GM04503 (cell line): ENCODE measurements at places on chromosomes 12 and 14.

DNA sequence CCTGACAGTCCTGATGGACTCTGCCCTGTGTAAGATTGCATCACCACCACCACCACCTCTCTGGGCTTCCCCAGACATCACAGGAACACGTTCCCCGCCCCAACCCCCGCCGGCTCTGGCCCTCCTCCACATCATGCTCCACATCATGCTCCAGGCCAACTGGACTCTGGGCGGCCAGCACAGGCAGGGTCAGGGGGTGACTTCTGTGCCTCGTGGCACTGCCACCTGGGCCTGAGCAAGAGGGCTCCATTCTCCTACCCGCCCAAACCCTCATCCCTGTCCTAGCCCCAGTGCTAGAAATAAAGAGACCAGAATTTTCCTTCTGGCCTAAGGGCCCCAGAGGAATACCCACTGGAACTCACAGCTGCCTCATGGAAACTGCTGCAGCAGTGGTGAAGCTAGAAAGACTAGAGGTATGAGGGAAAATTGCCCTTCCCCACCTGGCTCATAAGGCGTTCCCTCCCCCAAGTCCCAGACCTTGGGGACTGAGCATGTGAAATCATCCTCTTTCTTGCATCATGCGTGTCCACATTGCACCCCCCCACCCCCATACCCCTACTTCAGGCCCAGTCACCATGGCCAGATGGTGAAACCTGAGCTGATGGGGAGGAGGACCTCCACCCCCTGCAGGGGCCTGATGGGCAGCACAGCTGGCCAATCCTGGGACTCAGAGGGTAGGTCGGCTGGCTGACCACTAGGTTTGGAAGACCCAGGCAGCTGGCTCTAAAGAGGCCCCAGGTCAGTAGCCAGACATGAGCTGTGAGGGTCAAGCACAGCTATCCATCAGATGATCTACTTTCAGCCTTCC, at the start of gene INHBE:
TSS of gene INHBE (plus strand) at position 742 of the 808 bp plus-strand sequence. CDS start 230 bp downstream, outside the sequence.
- DNase-seq: no peak

DNA sequence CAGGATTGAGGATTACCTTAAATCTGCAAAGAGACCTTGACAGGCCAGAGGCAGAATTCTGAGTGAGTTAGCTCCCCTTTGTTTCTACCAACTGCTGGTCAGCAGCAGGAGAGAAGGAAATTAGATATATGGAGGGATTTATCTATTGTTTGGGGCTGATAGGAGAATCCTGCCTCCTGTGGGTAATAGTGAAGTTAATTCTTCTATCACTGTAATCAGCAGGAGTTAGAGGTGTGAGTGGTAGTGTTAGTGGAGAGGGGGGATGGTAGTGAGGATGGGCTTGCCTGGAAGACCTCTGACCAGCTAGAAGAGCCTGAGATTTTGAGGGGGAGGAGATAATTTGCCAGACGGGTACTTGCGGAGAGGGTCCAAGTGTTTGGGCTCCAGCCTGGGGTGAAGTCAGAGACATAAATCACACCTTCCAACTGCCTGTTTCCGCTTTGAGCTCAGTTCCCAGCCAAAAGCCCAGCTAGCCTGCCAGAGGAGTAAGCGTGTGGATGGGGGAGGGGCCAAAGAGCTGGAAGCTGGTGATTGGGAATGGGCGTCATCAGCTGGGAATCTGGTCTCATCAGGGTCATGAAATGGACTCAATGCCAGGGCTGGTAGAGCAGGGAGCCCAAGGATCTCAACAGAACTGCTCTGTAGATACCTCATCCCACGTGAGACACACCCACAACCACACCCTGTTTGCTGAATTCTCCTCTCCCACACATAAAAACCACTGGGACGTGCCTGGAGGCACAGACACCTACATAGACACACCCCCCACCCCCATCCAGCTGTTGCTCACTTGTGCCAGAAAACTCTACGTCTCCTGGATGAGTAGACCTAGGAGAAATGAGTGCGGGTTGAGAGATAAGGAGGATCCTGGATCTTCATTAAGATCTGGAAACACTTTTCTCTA, 13.1 kb upstream of the ITGA5 start:
- peak; percentile 69 for DNase-seq

DNA sequence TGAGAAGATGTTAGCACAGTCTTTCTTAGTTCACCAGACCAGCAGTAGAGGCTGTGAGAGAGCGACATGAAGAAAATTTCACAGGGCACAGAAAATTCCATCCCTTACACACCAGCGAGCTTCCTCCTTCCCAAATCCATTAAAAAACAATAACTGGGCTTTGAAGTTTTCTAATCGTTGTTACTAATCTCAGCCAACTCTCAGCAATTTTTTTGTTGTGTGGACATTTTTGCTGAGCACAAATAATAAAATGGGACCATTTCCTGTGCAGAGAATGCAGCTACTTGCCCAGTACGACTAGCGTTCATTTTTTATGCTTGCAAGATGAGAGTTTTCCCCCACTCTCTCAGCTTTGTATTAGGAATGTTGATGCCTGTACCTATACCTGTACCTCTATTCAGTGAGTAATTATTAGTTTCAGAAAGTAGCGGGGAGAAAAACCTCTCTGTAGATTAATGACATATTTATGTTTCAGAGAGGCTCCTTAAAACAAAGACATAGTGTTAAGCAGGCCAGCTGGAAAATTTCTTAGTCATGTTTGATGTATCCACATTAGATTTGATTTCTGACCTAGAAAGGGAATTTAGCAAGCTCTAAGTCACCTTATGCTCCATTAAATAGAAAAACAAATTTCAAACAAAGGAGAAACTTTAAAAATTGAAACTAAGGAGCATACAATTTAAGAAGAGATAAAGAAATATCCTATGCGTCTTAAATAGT, 146.5 kb downstream of the SRGAP1 start:
- DNase-seq: no peak

DNA sequence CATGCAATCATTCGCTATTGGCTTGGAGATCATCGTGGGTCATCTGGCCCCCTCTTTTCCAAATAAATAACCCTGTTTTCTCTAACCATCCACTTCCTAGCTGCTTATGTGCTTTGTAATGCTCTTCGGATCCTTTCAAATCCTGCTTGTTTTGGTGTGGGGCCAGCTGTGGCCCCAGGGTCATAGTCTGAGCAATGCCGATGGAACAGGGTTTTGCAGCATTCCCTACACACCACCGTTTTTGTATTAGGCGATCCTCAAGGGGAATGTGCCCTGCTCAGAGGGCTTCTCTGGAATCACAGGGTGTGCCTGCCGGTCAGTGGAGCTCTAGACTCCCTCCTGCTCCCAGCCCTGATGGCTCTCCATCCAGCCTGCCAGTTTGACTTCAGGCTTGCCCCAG, 78.1 kb upstream of the NRXN3 start:
- DNase-seq: no peak

- no peak for DNase-seq
Measured at GRCh38 chr12:108115123-108116121, 13.7 kb upstream of the WSCD2 start.

DNA sequence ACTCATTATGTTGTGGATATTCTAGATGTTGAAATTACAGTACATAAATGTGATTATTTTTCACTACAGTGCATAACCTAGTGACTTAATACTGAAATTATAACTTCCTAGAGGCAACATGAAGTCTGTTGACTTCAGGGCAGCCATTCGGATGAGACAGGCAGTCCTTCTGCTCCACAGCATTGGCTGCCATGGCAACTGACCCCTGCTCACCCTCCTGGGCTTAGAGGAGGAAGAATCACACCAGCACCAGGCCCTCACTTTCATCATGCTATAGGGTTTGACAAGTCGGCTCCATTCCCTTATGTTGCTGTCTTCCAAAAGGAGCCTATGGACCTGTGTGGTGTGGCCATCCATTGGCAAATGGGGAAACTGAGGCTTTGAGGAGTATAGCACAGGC, 233.5 kb upstream of the TMEM132C start:
- no peak for DNase-seq

DNA sequence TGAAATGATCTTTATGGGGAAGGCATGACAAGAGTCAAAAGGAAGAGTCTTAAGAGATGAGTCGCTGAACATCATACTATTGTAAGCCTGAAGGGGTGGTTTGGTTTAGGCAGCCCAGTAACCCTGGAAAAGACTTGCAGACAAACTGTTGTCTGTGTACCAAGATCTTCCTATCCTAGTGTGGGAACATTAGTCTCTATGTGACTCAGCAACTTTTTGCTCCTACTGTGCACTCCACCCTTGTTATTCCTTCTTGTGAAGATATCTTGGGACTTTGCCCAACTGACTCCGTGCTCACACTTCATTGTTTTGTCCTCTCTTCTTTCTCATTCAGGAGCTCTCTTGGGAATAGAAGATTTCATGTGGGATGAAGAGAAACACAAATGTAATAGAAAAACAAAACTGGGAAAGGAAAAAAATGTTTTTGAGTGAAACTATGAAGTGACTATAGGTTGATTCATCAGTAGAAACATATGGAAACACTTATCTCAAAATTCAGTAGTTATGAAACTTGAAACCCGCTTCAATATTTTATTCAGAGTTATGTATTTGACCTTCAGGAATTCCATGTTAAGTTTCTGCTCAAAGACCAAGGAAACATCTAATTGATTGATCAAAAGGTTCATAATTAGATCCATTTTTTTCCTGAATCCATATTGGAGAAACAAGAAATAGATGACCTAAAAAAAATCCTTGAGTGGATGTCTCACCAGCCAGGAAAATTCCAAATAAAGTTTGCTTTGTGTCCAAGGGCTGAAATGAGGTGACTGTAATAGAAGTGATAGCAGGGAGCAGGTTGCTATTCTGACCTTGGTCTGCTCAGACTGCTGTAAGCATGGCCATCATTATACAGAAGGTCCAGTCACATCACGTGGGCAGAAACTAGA, 67.2 kb downstream of the BTG1 start:
- peak; percentile 100 for DNase-seq

DNA sequence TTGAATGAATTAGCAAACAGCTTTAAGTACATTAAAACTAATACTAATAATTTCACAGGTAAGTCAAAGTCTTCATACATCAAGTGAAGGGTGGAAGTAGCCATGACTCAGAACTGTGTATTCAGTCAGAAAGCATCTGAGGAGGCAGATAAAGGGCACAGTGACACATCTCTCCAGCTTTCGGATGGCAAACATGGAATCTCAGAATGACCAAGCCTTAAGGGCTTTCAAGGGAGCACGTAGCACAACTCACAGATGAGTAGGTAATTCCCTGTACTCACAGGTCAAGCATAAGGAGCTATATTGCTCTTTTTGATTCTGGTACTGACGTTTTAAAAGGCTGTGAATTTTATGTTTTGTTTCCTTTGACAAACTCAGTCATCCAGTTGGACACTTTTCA, 56.0 kb downstream of the MDGA2 start:
- no peak for DNase-seq

- peak; percentile 9 for DNase-seq
Measured at GRCh38 chr14:87944987-87945604, 47.9 kb downstream of the GALC start.

GRCh38 chr14:103000291-103000921, 56.9 kb downstream of the CDC42BPB start:
- no peak for DNase-seq

DNA sequence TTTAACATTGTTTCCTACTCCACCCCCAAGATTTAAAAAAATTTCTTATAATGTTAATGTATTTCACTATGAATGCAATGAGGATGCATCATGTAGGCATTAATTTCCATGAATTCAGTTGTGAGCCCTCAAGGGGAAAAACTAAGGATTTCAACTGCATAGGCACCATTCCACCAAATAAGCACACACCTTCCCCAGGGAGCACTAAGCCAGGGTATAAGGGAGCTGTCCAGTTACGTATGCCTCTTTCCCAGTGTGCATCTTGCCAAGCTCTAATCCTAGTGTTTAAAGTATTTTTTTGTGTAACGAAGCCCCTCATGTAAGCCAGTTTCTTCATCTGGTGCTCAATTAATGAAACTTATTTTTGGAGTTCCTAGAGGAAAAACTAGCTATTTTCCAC, 6.6 kb downstream of the FERMT2 start:
- DNase-seq: no peak

GRCh38 chr12:67648521-67649260, at the start of gene DYRK2:
DYRK2 (plus strand) TSS chr12:67648745; CDS start chr12:67649134, 389 bp downstream.
- DNase-seq: no peak

DNA sequence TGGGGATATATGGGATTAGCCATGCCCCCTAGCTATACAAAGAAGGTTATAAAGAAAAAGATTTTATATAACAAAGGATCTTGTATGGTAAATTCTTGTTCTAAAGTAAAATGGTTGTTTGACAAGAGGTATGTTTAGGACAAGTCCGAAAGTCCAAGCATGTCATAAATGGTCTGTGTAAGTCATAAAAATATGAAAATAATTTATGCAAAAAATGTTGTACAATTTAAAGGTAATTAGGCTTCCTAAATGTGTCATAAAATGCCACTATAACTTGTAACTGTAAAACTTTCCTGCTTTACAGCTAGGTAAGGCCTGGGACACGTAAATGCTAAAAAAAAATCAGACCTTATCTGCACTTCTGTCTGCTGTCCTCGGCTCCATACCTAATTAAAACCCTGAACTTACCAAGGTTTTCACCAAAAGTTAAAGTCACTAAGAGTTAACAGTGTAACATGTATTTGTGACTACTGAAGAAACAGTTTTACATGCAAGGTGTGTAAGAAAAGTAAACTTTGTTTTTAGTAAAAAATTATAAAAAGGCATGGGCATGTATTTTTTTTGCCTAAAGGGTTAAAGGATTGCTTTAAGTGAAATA, 110.0 kb upstream of the RESF1 start:
- no peak for DNase-seq

DNA sequence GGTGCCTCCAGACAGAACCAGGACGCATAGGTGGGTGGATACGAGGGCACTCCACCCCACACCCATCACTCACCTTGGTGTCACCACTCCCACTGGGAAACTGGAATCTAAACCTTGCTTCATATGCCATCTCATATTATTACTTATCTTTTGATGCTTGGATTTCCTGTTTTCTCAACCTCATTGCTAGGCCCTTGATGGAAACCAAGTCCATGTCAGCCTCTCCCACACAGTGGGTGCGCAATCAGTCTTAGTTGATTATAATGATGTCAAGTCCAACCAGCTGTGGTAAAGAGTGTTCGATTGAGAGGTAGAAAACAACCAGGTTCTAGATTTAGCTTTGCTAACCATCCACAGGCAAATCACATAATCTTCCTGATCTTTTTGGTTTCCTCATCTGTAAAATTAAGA, 584 bp upstream of the DDHD1 start:
- no peak for DNase-seq

DNA sequence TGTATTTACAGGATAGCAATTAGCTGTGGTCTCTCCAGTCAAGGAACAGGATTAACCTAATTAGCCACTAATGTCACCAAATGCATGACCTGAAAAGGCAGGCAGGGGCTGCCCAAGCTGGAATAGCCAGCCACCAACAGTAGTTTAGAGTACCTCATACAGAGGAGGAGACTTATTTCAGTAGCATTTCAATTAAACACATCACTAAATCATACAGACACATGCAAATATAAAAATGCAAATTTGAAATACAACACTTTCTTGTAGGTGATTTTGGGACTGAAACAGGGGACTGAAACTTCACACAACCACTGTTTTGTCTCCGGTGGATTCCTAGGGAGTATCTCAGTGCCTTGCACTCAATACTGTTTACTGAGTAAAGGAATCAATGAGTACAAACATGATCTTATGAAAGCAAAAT, 636 bp upstream of the IFNG-AS1 start:
- DNase-seq: no peak

DNA sequence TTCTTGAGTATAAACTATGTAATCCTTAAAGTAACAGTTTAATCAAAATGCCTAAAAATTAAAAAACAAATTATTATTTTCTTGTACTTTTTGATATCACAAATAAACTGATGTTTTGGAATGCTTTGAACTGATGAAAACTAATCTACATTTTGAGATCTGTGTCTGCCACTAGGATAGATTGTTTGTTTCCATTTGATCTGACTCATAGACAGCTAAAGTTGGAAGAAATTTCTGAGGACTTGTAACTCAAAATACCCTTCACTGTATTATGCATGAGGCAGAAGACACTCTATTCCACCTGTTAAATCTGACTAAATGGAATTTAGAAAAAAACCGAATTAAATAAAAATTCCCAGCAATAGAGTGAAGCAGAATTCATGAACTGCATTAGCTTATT, 1400.0 kb upstream of the FLRT2 start:
- DNase-seq: no peak
